CD4-positive, alpha-beta memory T cell (primary cell): ENCODE measurements at places on chromosomes 1 and 21. TPM values are rescaled to one million over a fixed set of nuclear protein-coding genes. Genes with fewer than 3 reads are reported as not detected.

The OR2W3 gene
- total RNA-seq: not detected

The OLFML3 gene
- 0.70 TPM for total RNA-seq

The ARMH1 gene
- total RNA-seq: 74.5 TPM

The CLCA4 gene
- not detected for total RNA-seq

The GBP7 gene
- 0.17 TPM for total RNA-seq
